ENCODE measurements at places on chromosomes 7 and 10.
A peak's percentile ranks its signal among the peaks of the same experiment; 100 is the strongest.

- no peak overlapping the region for H3K27ac ChIP-seq
- no peak for DNase-seq
- H3K4me3 ChIP-seq: no peak overlapping the region
- no peaks in the 10 kb centered on the region for H3K27me3 ChIP-seq
- H3K36me3 ChIP-seq: no peaks in the 10 kb centered on the region
These were observed 46.3 kb downstream of the LRMDA start for GRCh38 chr10:75477680-75478079.

GRCh38 chr10:113427236-113427735 lies 125.6 kb upstream of the HABP2 start:
- H3K27me3 ChIP-seq: no peaks in the 10 kb centered on the region
- no peak for DNase-seq
- peaks cover 5% of the 10 kb centered on the region for H3K4me1 ChIP-seq
- H3K36me3 ChIP-seq: no peaks in the 10 kb centered on the region

DNA sequence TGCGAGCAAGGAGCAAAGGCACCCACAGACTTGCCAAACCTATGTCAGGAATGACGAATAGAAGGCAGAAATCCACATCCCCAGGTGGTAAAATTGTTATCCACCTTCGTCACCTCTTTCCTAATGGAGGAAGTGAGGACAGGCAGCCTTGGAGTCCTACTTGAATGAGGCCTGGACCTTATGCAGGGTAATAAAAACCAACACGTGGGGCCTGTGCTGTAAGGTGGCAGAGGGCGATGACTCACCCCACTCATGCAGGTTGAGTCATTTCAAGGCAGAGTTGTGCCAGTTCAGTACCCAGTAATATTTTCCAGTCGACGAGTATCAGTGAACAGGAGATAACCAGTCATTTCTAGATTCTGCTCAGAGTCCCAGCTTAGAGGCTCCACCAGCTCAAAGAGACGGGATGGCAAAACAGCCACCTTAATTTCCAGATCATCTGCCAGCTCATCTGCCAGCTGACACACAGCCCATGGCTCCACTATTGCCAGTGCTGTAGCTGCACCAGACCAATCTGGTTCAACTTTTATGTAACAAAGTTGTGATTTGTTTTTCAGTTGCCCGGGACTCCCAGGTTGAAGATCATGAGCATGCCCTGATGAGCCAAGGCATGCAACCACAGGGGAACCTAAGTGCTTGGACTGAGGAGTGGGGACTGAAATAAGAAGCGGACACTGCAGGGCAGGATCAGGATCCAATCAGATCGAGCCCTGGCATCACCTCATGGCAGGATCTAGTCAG lies 176.2 kb upstream of the ITGB1 start:
- DNase-seq: no peak
- peaks cover 19% of the 10 kb centered on the region for H3K4me1 ChIP-seq
- H3K4me3 ChIP-seq: no peak overlapping the region
- no peaks in the 10 kb centered on the region for H3K36me3 ChIP-seq
- H3K27me3 ChIP-seq: no peaks in the 10 kb centered on the region

DNA sequence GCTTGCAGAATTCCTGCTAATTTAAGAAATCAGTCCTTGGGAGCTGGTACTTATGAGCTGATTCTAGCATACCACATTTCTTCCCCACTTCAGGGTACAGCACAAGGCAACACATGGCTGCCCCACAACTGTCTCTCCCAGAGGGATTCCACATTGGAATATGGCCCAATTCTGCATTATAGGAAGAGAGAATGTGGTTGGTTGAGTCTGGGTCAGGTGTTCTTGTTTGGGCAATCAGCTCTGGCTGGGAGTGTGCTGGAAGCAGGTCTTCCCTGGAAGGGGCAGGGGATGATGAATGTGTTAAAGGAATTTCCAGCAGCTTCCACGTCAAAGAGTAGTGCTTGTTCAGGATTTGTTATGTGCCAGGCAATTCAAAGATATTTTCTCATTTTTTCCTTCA lies 95.7 kb downstream of the BUB3 start:
- no peaks in the 10 kb centered on the region for H3K36me3 ChIP-seq
- no peak for DNase-seq
- H3K4me1 ChIP-seq: no peaks in the 10 kb centered on the region

- no peak overlapping the region for H3K27ac ChIP-seq
- no peaks in the 10 kb centered on the region for H3K4me1 ChIP-seq
- H3K4me3 ChIP-seq: no peak overlapping the region
- no peak for DNase-seq
These were observed 97.8 kb downstream of the GFRA1 start for GRCh38 chr10:116175231-116175630.

DNA sequence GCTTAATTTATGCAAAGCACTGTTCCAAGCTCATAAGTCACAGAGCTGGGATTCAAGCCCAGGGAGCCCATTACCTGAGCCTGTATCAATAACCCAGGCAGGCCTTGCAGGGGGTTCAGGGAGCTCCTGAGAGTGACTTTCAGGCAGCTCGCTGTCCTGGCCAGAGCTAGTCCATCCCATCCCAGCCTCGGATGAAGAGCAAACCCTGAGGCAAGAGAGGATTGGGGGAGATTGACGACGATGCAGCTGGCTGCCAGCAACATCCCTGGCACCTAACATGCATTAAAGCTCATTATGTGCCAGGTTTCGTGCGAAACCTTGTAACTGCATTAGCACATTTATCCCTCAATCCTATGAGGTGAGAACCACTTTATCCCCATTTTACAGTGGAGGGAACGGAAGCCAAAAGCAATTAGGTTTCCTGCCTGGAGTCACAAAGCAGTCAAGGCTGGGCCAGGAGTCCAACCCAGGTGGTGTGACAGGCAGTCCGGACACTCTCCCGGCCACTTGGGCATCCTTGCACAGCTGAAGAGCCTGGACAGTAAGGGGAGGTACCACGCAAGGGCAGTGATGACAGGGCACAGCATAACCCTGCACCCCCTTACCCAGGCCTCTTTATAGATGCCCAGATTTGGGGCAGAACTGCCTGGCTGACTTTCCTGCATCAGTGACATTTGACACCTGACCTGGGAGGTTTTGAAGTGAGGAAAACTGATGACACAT lies 129.8 kb upstream of the CHST15 start:
- H3K27me3 ChIP-seq: no peaks in the 10 kb centered on the region
- peaks cover 9% of the 10 kb centered on the region for H3K4me1 ChIP-seq
- H3K27ac ChIP-seq: no peak overlapping the region
- H3K36me3 ChIP-seq: no peaks in the 10 kb centered on the region
- no peak overlapping the region for H3K4me3 ChIP-seq

DNA sequence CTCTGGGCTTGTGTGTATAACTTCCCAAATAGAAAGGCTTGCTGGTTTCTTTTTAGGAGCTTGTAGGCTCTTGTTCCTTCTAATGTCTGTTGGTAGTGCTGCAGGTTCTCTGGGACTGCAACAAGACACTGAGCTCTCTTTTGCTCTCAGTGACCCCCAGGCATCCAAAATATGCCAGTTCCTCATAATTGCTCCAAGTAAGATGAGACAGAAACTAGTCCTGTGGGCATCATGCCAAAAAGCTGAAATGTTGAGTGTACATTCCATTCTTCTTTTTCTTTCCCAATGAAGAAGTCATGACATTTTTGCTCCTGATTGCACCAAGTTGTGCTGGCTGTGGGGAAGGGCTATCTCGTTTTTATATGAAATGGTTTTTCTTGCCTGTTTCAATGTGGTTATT lies 7.1 kb upstream of the BTBD16 start:
- H3K27ac ChIP-seq: no peak overlapping the region
- DNase-seq: no peak
- H3K27me3 ChIP-seq: no peaks in the 10 kb centered on the region
- H3K4me1 ChIP-seq: no peaks in the 10 kb centered on the region
- peaks cover 8% of the 10 kb centered on the region for H3K36me3 ChIP-seq
- H3K4me3 ChIP-seq: no peak overlapping the region

DNA sequence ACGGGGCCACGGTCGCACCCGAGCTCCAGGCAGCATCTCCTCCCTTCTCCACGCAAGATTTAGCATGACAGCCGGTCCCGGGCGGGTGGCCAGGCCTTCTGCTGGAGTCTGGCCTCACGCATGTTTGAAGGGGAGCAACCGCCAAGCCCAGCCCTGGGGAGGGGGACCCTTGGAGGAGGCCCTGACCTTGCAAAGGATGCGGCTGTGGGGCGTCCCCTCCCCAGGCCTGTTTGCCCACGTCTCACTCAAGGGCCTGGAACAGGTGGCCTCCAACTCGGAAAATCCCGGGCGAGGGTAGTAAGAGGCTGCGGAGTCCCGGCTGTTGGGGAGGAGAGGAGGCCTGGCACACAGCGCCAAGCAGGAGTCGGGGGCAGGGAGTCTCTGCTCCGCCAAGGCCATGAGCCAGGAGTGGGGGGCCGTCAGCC lies 50.6 kb upstream of the DPYSL4 start:
- H3K4me3 ChIP-seq: no peak overlapping the region
- DNase-seq: no peak
- no peaks in the 10 kb centered on the region for H3K36me3 ChIP-seq

DNA sequence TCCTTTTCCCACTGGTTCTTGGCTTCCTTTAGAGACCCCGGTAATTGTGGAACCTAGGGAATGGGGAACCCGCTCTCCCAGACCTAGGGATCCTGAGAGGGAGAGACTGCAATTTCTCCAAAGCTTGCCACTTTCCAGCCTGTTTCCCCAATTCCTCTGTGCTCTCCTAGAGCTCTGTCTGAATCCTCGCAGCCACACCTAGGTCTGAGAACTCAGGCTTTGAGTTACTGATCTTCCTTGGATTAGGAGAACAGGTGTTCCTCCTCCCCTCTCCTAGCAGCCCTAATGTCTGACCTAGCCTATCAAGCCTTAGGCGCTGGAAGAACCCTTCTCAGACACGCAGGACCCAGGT lies 20.0 kb downstream of the WNT8B start:
- H3K27ac ChIP-seq: no peak overlapping the region
- H3K4me3 ChIP-seq: peak overlapping the region; percentile 39
- no peak for DNase-seq
- H3K36me3 ChIP-seq: peaks cover 13% of the 10 kb centered on the region
- no peaks in the 10 kb centered on the region for H3K27me3 ChIP-seq

- DNase-seq: no peak
- no peaks in the 10 kb centered on the region for H3K4me1 ChIP-seq
- H3K4me3 ChIP-seq: no peak overlapping the region
- no peaks in the 10 kb centered on the region for H3K36me3 ChIP-seq
- no peaks in the 10 kb centered on the region for H3K27me3 ChIP-seq
These were observed 124.5 kb downstream of the TMEM168 start for GRCh38 chr7:112665709-112666108.

DNA sequence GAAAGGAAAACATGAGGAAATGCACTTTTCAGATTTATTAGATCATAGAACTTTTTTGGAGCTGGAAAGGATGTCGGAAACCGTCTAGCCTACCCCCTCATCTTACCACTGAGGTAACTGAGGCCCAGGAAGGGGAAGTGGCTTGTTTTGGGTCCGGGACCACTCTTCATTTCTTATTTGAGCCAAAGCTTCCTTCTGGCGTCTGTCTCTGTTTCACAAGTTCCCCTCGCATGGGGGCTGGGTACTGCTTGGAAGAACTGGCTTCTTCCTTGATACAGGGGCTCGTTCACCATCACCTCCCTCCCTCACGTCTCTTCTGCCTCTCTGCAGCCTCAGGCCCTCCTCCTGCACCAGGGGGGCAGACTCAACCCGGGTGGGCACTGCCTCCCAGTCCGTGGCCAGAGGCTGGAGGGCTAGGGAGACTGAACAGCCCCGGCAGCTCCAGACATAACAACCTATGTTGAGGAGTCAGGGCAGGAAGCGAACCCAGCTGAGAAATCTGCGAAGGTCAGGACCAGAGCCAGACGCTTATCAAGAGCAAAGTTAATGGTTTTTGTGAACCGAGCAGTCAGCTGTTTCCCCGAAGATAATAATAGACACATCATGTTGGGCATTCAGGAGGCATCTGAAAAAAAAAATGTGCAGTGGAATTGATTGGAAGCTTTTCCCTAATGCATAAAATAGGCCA lies 12.9 kb downstream of the HTRA1 start:
- no peaks in the 10 kb centered on the region for H3K36me3 ChIP-seq
- H3K27ac ChIP-seq: peak overlapping the region; percentile 56
- DNase-seq: no peak
- no peaks in the 10 kb centered on the region for H3K27me3 ChIP-seq

- H3K4me3 ChIP-seq: no peak overlapping the region
- H3K36me3 ChIP-seq: no peaks in the 10 kb centered on the region
- H3K4me1 ChIP-seq: no peaks in the 10 kb centered on the region
- no peaks in the 10 kb centered on the region for H3K27me3 ChIP-seq
- H3K27ac ChIP-seq: no peak overlapping the region
- no peak for DNase-seq
These were observed 322.0 kb downstream of the AGMO start for GRCh38 chr7:15239801-15240200.

DNA sequence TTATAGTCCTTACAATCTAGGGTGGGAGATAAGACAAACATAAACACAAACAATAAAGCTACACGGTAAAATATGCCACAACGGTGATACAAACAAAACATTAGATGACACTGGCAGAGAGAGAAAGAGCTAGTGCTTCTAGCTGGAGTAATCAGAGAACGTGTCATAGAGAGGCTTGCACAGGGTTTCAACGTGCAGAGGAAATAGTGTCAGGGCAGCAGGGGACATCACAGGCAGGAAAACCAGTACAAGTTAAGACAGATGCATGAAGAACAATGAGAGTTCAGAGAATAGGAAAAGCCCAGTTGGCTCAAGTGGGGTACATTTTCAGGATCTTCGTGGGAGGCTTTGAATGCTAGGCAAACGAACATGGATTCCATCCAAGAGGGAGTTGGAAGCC lies 91.4 kb downstream of the ZNF438 start:
- H3K27ac ChIP-seq: no peak overlapping the region
- no peak overlapping the region for H3K4me3 ChIP-seq
- no peak for DNase-seq
- peaks cover 17% of the 10 kb centered on the region for H3K4me1 ChIP-seq

GRCh38 chr7:47379629-47380324 lies 202.1 kb downstream of the TNS3 start:
- no peaks in the 10 kb centered on the region for H3K27me3 ChIP-seq
- H3K27ac ChIP-seq: peak overlapping the region; percentile 49
- peaks cover 22% of the 10 kb centered on the region for H3K4me1 ChIP-seq
- H3K36me3 ChIP-seq: no peaks in the 10 kb centered on the region

DNA sequence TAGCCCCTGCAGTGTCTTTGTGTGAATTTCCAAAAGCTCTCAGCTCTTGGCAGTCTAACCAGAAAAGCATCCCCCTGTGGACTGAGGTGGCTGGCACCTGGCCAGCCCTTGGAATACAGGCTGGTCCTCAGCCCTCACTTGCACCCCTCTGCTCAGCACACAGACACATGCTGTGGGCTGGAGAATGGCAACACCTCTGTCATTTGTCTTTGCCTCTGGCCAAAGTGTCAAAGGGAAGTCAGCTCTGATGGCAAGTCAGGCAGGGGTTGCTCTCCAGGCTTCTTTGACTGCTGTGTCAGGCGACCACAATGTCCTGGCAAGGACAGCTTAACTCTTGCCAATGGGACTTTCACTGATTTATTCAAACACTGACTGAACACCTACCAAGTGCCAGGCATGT lies 724.8 kb downstream of the INHBA start:
- no peaks in the 10 kb centered on the region for H3K27me3 ChIP-seq
- no peak overlapping the region for H3K4me3 ChIP-seq
- H3K27ac ChIP-seq: no peak overlapping the region
- no peaks in the 10 kb centered on the region for H3K36me3 ChIP-seq
- no peak for DNase-seq

GRCh38 chr10:129764901-129765663 lies 199.0 kb downstream of the EBF3 start:
- H3K4me3 ChIP-seq: no peak overlapping the region
- no peak overlapping the region for H3K27ac ChIP-seq
- peak; percentile 76 for DNase-seq
- H3K36me3 ChIP-seq: peaks cover under 1% of the 10 kb centered on the region
- H3K27me3 ChIP-seq: no peaks in the 10 kb centered on the region
